Endothelial cell of umbilical vein (primary cell): ENCODE measurements at places on chromosomes 7 and 10. TPM values are rescaled to one million over a fixed set of nuclear protein-coding genes. Genes with fewer than 3 reads are reported as not detected.

DNA sequence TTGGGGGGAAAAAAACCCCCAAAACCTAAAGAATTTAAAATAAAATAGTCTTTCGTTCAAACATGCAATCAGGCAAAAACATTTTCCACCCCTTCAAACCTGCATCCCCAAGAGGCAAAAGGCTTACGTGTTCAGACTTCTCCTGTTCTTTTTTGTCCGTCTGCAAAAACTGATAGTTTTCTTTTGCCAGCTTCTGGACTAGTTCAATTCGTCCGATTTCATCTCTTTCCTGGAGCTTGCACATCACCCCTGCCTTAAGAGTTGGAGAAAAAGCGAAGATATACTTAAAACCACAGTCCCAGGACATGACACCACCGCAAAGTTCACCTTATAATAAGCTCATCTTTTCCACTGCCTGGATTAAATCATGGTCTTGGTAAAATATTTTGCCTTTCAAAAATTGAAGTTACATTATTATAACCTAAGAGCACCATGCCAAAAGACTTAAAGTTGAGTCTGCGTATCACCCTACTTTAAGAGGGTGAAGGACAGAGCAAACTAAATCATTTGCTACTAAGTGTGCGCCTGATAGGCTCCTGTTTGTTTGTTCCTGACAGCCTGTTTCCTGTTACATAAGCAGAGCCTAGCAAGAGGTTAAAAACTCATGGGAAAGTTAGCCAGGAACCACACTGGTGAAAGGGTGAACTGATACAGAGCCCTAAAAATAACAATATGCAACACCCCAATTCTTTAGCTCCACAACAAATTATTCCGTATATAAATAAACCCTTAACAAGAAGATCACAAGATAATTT is 137.0 kb downstream of the RAPGEF5 start:
- H3K4me3 ChIP-seq, result peak overlapping the region; percentile 41
- H3K36me3 ChIP-seq, result no peaks in the 10 kb centered on the region
- H3K4me1 ChIP-seq, result peaks cover 51% of the 10 kb centered on the region
- H3K27ac ChIP-seq, result peak overlapping the region; percentile 98
- DNase-seq, result peak; percentile 96
- H3K27me3 ChIP-seq, result no peaks in the 10 kb centered on the region

DNA sequence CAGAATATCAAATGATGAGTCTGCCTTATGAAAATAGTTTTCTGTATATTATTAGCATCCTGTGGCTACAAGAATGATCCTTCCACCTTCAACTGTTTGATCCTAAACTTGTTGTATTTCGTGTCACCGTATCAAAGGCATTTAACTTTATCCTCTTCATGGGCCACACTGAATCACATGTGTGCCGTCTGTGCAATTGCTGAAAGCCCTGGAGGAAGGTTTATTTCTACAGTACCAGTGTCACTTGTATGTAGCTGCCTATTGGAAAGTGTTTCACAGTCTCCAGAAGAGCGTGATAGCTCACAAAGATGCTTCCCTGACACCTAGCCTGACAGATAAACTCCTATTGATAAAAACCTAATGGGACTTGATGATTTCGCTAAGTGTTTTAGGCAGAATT is 94.5 kb downstream of the ITGA8 start:
- no peak for DNase-seq
- H3K36me3 ChIP-seq, result no peaks in the 10 kb centered on the region
- H3K4me3 ChIP-seq, result no peak overlapping the region
- H3K27me3 ChIP-seq, result no peaks in the 10 kb centered on the region
- peaks cover 18% of the 10 kb centered on the region for H3K4me1 ChIP-seq
- no peak overlapping the region for H3K27ac ChIP-seq

- no peak for DNase-seq
- no peak overlapping the region for H3K27ac ChIP-seq
- H3K4me3 ChIP-seq, result no peak overlapping the region
- no peaks in the 10 kb centered on the region for H3K36me3 ChIP-seq
- H3K4me1 ChIP-seq, result no peaks in the 10 kb centered on the region
Measured at GRCh38 chr7:98826811-98827231, 43.0 kb downstream of the TMEM130 start.

GRCh38 chr7:140326116-140326928 is 72.0 kb downstream of the SLC37A3 start:
- H3K4me3 ChIP-seq, result no peak overlapping the region
- H3K27me3 ChIP-seq, result no peaks in the 10 kb centered on the region
- no peak overlapping the region for H3K27ac ChIP-seq
- H3K36me3 ChIP-seq, result no peaks in the 10 kb centered on the region
- no peaks in the 10 kb centered on the region for H3K4me1 ChIP-seq

- peak overlapping the region; percentile 48 for H3K27ac ChIP-seq
- no peak overlapping the region for H3K4me3 ChIP-seq
- H3K36me3 ChIP-seq, result no peaks in the 10 kb centered on the region
- DNase-seq, result peak; percentile 78
- H3K4me1 ChIP-seq, result peaks cover 27% of the 10 kb centered on the region
Measured at GRCh38 chr10:61621605-61622051, 41.1 kb upstream of the CABCOCO1 start.

DNA sequence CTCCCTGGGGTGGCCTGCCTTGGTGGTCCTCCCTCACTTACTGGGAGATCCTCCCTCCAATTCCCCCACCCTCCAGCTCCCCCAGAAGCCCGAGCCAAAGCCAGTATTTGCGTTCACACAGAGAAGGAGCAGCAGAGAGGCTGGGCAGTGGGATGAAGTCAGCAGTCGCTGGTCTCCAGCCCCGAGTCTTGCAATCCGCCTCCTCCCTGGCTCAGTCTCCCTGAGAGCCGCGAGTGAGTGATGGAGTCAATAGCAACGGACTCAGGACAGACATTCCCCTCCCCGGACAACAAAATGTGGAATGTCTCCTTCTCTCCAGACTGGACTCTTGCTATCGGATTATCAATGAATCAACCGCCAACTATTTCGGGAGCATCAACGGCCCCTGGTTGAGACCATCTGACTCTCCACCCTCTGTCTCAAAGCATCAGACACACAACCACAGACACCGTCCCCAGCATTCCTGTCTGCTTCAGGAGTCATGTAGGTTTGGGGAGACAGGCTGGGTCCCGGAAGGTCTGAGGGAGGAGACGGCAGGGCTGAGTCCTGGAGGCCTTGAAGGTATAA is 178.4 kb downstream of the SH3PXD2A start:
- no peak overlapping the region for H3K4me3 ChIP-seq
- no peaks in the 10 kb centered on the region for H3K4me1 ChIP-seq
- no peak for DNase-seq
- no peaks in the 10 kb centered on the region for H3K36me3 ChIP-seq

EXOC4 gene
- total RNA-seq, result 69.6 and 73.1 TPM in 2 replicates

CLRN3 gene
- total RNA-seq, result not detected in 2 replicates

GRCh38 chr10:88062385-88062784 is 199.0 kb downstream of the PTEN start:
- no peaks in the 10 kb centered on the region for H3K36me3 ChIP-seq
- no peak overlapping the region for H3K27ac ChIP-seq
- no peak for DNase-seq
- H3K27me3 ChIP-seq, result no peaks in the 10 kb centered on the region
- peaks cover 9% of the 10 kb centered on the region for H3K4me1 ChIP-seq

GRCh38 chr10:76358743-76359395 is 927.4 kb downstream of the LRMDA start:
- peaks cover 6% of the 10 kb centered on the region for H3K4me1 ChIP-seq
- H3K27me3 ChIP-seq, result no peaks in the 10 kb centered on the region
- no peak overlapping the region for H3K4me3 ChIP-seq
- H3K36me3 ChIP-seq, result no peaks in the 10 kb centered on the region

NPFFR1 gene
- not detected in 2 replicates for total RNA-seq

GRCh38 chr10:18044976-18045720 is 93.4 kb downstream of the SLC39A12 start:
- H3K36me3 ChIP-seq, result no peaks in the 10 kb centered on the region
- DNase-seq, result no peak
- no peaks in the 10 kb centered on the region for H3K27me3 ChIP-seq
- H3K4me1 ChIP-seq, result no peaks in the 10 kb centered on the region

DNA sequence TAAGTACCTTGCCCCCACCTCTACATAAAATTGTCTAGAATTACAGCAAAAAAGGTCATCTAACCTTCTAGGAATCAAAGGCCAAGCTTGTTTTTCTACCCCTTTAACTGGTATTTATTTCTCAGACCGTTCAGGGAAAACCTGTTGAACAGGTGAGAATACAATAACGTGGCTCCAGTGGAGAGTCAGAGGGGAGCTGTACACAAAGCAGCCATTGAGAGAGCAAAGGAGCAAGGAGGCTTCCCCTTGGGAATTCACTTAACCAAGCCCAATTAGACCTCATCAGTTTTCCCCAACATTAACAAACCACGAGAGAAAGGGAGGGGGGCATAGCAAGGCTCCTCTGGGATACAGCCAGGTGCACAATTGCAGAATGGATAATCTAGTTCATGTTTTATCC is 101.9 kb downstream of the ELMO1 start:
- H3K4me3 ChIP-seq, result no peak overlapping the region
- DNase-seq, result no peak
- H3K36me3 ChIP-seq, result no peaks in the 10 kb centered on the region
- H3K27ac ChIP-seq, result no peak overlapping the region
